CD4-positive, alpha-beta T cell treated with Interferon gamma for 1 hour (primary cell): ENCODE measurements at places on chromosomes 11 and 22.
A peak's percentile ranks its signal among the peaks of the same experiment; 100 is the strongest.

GRCh38 chr22:27726686-27727449 lies 74.7 kb downstream of the MN1 start:
- DNase-seq: peak; percentile 70

DNA sequence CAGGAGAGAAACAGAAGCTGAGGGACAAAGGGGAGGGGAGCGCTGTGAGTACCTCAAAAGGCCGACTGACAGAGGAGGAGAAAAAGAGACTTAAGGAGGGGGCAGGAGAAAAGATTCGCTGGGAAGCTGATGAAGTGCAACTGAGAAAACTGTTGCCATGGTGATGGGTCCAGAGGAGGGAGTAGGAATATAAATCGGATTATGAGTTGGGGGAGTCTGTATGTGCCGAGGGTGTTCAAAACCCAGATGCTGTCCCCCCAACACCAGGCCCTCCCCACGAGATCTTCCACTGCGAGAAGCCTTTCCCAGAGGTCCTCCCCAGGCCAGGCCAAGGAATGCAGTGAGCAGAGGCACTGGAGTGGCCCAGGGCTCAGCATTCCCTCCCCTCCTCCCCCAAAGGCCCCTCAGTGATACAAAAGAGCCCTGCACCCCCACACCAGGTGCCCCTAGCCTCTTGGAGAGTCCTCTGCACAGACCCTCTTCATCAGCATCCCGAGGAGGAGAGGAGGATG lies 13.7 kb upstream of the BCL9L start:
- DNase-seq: no peak

GRCh38 chr22:42630901-42631602 lies 9.3 kb downstream of the ATP5MGL start:
- no peak for DNase-seq

DNA sequence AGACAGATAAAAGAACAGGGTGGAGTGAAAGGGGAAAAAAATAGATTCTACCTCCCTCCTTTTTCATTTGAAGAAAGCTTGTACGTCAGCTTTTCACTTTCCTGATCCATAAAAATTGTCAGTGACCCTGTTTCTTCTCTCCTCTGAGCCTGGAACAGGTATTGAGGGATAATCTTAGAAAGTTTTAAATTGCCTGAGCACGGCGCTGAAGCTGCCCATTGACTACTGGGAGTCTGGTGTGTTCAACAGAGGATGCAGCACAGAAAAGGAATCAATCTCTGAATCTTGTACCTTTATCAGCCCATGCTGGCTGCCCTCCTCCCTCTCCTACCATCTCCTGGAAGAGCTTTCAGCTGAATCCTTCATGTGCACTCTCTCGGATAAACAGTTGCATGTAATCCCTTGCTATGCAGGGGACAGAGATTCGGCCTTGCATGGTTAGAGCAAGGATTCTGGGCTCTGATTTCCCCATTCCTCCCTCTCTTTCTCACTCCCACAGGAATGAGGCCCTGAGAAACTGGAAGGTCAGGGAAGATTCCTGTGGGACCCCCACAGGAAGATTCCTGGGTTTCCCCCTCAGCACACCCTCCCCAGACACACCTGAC lies 162.4 kb upstream of the SYN3 start:
- no peak for DNase-seq

- no peak for DNase-seq
These were observed 74.9 kb upstream of the RAG2 start for GRCh38 chr11:36672815-36673450.

- DNase-seq: no peak
These were observed 287.0 kb downstream of the DYNC2H1 start for GRCh38 chr11:103396237-103396636.

DNA sequence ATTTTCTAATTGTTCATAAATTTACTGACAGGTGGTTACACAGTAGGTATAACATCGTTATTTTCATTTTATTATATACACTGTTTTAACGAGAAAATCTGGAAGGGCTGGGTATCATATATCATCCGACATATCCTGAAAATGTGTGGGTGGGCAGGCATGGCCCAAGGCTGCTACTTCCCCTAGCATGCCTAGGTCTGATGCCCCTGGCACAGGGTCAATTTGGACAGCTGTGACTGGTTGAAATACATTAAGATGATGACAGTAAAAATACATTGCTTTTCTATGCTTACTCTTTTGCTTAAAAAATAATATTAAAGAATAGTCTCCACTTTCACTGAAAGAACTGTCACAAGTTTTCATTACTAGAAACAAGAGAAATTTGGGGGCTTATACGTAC lies 908.8 kb downstream of the OPCML start:
- no peak for DNase-seq
